ENCODE measurements at places on chromosomes 4 and X. TPM values are rescaled to one million over a fixed set of nuclear protein-coding genes. Genes with fewer than 3 reads are reported as not detected.

DNA sequence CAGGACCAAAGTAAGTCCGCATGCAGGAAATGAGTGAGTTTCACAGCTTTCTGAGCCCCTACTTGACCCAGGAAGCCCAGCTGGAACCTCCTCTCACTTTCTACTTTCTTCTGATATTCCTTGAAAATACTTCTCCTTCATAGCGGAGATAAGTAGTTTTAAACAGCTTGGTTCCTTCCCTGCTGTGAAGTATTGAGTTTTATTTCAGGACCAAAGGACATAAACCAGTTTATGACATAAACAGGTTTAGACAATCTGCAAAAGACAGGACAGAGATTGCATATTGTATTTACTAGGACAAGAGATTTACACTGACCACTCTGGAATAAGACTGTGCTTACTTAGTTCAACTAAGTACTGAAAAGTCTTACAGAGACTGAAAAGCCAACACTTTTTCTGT lies 54.8 kb downstream of the PAGE2 start:
- DNase-seq: no peak

DNA sequence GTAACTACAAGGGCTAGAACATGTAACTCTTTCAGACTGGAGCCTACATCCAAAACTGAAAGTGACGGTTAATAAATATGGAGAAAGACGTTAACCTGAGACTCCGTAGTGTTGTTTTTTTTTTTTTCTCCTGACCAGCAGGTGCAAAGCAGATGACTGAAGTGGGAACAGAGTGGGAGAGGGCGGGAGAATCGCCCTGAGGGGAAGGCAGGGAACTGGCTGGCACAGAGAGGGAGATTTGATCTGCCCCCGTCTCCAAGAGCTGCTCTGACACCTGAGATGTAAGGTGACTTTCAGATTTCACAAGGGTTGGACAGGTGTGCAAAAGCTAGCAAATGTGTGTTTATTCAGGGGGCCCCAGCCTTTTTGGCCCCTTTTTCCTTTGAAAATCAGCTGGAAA lies 180.2 kb downstream of the PALLD start:
- DNase-seq: no peak

DNA sequence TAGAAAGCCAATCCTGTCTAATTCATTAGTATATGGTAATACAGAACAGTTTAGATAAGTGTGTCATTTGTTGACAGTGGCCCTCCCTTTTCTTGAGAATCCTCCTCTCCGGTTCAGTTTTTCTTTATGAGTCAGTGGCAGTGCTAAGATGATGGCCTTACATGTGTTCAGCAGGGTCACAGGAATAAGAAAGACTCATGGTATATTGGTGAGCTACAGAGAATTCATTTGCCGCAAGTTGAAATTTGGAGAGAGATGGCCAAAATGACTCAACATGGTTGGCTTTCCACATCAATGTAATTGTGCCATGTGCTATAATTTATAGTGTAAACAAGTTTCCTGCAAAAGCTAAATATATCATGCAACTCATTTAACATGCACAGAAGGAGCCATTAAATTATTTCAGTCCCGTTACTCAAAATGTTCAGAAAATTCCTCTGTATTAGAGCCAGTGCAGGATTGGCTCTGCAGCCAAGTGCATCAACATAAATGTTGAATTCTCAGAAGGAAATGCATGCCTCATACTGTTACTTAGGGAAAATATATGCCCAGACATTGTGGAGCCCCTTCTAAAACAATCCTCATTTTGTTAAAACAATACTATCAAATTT lies 374.3 kb downstream of the AFF2 start:
- DNase-seq: no peak

- DNase-seq: no peak
These were observed 21.5 kb upstream of the CLDN24 start for GRCh38 chr4:183343730-183344129.

- no peak for DNase-seq
These were observed 266.6 kb downstream of the NKX6-1 start for GRCh38 chr4:84232309-84233095.

DNA sequence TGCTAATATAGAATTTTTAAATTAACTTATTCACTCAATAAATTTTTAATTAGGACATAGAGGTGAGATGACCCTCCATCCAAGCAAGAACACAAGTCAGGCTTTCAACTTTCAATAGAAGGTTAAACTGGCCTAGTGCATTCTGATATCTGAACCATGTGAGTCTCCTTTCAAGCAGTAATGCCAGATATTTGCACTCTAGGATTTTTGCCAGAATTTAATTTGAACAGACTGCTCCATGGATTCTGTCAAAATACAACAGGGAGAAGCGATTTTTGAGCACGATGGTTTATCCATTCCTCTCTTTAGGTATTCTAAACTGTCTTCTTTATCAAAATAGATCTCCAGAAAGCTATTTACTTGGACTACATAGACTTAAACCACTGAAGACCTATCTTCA lies 72.0 kb upstream of the DCLK2 start:
- DNase-seq: no peak

DNA sequence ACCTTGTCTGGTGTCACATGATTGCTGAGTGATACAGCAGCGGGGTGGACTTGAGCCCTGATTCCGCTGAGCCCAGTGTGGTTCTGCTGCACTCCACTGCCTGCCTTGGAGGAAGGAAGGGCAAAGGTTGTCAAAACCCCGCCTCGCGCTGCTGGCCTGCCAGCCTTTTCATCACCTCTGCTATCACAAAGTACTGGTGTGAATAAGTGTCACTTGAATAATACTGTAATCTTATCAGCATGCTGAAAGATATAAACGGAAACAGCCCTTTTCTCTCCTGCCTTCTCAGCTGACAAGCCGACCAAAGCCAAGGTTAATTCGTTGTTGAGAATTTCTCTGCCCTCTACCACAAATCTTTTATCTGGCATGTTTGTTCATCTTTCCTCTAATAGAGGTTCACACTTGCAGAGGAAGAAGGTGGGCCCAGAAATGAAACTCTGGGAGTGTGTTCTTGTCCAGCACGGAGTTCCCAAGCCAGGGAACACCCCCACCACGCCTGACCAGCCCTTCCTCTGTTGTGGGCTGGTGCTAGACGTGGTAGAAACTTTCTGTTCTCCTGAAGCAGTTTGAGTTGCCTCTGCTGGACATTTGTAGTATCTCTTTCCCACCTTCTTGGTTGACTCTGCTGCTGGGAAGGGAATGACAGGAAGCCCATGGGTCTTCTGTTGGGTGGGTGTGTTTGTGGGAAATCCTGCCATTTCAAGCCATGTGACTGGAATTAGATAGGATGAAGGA lies 21.5 kb downstream of the FHDC1 start:
- DNase-seq: no peak

PAQR3 gene
- total RNA-seq: 20.1 TPM

CLGN gene
- total RNA-seq: 2.1 TPM

TMPRSS11F gene
- total RNA-seq: not detected

Measured in sciatic nerve (tissue), 2 donors.